Thoracic aorta (tissue), 2 donors: ENCODE measurements at places on chromosomes 4 and X.

DNA sequence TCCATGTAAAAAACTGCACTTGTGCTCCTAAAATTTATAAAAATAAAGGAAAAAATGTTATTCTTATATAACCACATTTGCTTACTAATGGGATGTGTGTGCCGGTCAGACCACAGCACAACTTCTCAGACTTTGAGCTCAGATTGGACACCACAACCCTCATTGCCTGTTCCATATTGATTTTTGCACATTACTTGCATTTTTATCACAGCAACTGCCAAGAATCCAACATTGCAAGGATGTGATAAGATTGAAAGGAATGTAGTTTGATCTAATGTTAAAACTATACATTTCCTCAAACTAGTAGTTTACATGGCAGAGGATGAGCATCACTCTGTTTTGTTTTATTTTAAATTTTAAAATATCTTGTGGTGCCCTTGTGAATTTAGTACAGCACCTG lies 227.8 kb downstream of the KDR start:
- DNase-seq = no peak

- no peak for DNase-seq
Observed at GRCh38 chr4:153465140-153465539, 1.0 kb upstream of the TMEM131L start.

DNA sequence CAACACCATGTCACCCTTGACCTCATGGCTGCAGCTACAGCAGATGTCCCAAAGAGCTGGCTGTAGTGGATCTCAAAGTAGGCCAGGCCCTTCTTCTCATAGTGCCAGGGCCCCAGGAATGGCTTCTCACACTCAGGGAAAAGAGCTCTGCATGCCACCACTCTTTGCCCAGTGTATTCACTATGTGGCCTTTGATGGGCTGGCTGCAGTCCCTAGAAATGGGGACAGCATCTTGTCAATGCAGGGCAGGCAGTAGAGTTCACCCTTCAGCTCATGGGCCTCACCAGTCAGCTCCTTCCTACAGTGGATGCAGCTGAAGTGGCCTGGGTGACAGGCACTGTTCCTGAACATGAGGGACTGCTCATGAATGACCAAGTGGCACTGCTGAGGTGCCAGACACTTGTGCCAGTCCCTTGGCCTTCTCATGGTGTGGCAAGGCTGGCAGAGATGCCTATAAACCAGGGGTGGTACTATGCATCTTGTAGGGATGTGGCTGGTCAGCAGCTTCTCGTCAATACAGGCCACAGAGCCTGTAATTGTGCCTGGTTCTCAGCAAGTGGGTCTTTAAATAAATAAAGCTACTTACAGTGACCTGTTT lies 178.9 kb downstream of the ARAP2 start:
- no peak for DNase-seq

DNA sequence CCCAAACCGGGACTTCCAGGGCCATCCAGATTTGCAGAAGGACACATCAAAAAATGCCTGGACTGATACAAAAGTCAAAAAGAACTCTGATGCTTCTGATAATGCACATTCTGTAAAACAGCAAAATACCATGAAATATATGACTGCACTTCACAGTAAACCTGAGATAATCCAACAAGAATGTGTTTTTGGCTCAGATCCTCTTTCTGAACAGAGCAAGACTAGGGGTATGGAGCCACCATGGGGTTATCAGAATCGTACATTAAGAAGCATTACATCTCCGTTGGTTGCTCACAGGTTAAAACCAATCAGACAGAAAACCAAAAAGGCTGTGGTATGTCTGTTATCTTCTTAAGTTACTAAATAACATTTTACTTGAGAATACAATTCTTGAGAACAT lies 9.2 kb downstream of the PLK4 start:
- DNase-seq = no peak

DNA sequence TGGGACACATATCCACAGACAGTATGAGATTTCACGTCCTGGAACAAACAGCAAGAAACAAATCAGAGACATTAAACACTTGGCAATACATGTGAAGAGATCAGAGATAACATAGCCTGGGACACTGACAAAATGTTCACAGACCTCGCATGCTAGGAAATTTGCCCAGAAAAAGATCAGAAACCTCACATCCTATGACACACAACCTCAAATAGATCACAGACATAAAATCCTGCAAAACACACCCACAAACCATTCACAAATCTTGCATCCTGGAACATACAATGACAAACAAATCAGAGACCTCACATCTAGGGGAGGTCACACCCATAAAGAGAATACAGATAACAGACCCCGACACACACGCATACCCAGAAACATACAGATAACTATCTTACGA lies 18.0 kb downstream of the SUV39H1 start:
- no peak for DNase-seq
